ENCODE measurements at places on chromosomes 6 and 20. TPM values are rescaled to one million over a fixed set of nuclear protein-coding genes. Genes with fewer than 3 reads are reported as not detected.
A peak's percentile ranks its signal among the peaks of the same experiment; 100 is the strongest.

HAO1 gene
- total RNA-seq: not detected

TMEM244 gene
- not detected for total RNA-seq

MAS1 gene
- total RNA-seq: not detected

ACSS2 gene
- 63.8 TPM for total RNA-seq

GSTA3 gene
- 15.3 TPM for total RNA-seq

YWHAB gene
- total RNA-seq: 95.3 TPM

CNKSR3 gene
- total RNA-seq: 9.2 TPM

PLCB1 gene
- 4.1 TPM for total RNA-seq

ADGB gene
- not detected for total RNA-seq

NT5DC1 gene
- 25.0 TPM for total RNA-seq

MUCL3 gene
- total RNA-seq: not detected

- DNase-seq: no peak
Measured at GRCh38 chr20:32520927-32521203, 64.3 kb downstream of the NOL4L start.

DNA sequence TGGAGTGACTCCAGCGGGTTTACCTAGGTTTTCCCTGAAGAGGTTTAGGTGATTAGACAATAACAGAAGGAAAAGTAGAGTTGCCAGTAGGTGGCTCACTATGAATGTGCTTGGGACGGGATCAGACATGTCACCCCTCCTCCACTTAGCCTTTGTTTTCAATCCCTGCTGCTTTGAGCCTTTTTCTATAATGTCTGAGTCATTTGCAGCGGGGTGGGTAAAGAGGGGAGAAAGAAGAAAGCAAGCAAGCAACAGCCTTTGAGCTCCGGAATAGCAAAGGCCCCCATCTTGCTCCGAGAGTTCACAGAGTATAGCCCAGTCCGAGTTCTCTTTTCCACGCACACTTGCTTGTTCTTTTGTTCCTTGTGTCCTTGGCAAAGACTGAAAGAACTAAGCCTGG is 129.1 kb downstream of the PACRG start:
- peak; percentile 29 for DNase-seq

- no peak for DNase-seq
Measured at GRCh38 chr20:16007962-16008361, 565.3 kb downstream of the KIF16B start.

DNA sequence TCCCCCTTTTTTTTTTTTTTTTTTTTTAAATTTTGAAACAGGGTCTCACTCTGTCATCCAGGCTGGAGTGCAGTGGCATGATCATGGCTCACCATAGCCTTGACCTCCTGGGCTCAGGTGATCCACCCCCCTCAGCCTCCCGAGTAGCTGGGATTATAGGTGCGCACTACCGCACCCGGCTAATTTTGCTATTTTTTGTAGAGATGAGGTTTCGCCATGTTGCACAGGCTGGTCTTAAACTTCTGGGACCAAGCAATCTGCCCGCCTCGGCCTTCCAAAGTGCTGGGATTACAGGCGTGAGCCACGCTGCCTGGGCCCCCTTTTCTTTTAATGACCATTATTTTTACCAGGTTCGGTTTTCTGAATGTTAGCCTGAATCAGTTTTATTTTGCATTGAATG is 5.0 kb upstream of the FAM209A start:
- DNase-seq: peak; percentile 45

GRCh38 chr6:126180585-126180984 is 159.3 kb upstream of the CENPW start:
- DNase-seq: no peak

- no peak for DNase-seq
Measured at GRCh38 chr20:14497004-14497403, 159.6 kb upstream of the FLRT3 start.

- DNase-seq: peak; percentile 93
Measured at GRCh38 chr20:38109591-38110524, 55.2 kb downstream of the TGM2 start.

GRCh38 chr20:37385176-37385575 is 39.2 kb downstream of the SRC start:
- DNase-seq: no peak

DNA sequence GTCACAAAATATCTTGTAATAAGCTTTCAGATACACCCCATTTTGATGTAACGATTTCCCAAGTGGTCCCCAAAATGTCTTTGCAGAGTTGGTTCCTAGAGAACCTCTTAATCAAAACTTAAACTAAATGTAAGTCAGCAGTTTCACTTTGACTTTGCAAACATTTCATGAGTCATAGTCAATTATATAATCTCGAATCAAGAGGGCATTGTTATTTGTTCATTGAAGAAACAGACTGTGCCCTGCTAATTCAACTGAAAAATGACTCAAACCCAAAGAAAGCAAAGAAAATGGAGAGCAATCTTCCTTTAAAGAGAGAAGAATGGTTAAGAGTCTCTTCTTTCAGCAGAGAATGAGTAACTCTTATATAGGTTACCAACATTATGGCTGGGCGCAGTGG is 58.3 kb downstream of the IPCEF1 start:
- no peak for DNase-seq

GRCh38 chr6:106757722-106758467 is 128.5 kb downstream of the QRSL1 start:
- DNase-seq: no peak

GRCh38 chr6:86502497-86502896 is 434.8 kb upstream of the HTR1E start:
- DNase-seq: no peak

- no peak for DNase-seq
Measured at GRCh38 chr6:91705646-91706045, 1118.8 kb upstream of the MAP3K7 start.

- DNase-seq: no peak
Measured at GRCh38 chr20:53635221-53635620, 41.6 kb upstream of the ZNF217 start.

DNA sequence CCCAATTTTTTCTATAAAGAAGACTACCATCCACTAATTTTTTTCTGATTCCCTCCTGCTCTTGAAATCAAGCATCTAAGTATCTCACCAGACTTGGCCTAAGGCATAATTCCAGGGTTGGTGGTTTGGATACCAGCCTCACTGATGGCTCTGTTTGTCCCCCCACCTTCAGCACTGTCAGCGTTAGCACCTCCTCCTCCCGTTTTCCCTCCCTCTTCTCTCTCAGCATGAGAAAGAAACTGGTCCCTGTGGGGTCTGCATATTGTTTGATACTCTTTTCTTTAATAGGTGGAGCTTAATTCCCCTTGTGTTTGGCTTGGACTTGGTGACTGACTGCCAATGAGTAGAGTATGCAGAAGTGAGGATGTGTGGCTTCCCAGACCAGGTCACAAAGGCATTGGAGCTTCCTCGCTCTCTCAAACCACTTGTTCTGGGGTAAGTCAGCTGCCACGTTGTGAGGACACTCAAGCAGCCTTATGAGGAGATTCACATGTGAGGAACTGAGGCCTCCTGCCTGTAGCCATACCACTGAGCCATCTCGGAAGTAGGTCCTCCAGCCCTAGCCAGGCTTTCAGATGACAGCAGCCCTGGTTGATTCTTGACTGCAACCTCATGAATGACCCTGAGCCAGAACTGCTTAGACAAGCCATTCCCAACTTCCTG is 65.2 kb downstream of the RIOK1 start:
- no peak for DNase-seq

GRCh38 chr6:140230282-140230681 is 855.8 kb upstream of the CITED2 start:
- no peak for DNase-seq

- no peak for DNase-seq
Measured at GRCh38 chr6:127365874-127366273, 22.5 kb upstream of the ECHDC1 start.

GRCh38 chr20:61279621-61280150 is 27.6 kb downstream of the CDH4 start:
- DNase-seq: no peak

DNA sequence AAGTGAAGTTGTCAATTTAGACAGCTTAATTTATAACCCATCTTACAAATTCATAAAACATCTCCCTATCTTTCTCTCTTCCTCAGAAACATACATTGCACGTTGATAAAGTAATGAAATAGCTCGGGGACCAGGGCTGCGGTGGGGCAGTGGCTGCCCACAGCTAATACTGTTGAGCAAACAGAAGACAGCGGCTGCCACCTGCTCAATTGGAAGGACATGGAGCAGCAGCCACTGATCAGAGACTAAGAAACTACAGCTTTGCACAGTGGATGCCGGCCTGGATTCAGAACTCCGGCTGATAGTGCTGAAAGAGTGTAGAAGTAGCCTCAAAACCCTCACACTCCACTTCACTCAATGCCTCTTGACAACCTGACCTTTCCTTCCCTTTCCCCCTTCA is 157.9 kb upstream of the PDE10A start:
- no peak for DNase-seq

- DNase-seq: no peak
Measured at GRCh38 chr20:11431621-11432020, 486.1 kb upstream of the BTBD3 start.

DNA sequence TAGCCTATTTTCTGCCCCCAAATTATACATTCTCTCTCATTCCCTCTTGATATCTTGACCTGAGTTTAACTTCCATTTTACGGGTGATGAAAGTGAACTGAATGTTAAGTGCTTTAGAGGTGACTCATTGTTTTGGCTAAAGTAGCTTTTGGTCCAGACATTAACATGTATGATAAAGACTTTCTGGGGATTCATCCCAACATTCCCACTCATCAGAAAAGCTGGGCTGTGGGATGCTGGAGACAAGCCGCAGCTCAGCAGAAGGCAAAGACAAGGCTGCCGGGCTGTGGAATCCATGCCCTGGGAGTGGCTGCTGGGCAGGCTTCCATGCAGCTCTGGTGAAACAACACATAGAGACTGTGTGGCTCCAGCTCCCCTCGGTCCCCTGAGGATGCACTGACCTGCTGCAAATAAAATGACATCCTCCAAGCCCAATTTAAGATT is 89.9 kb upstream of the SYNDIG1 start:
- peak; percentile 26 for DNase-seq

DNA sequence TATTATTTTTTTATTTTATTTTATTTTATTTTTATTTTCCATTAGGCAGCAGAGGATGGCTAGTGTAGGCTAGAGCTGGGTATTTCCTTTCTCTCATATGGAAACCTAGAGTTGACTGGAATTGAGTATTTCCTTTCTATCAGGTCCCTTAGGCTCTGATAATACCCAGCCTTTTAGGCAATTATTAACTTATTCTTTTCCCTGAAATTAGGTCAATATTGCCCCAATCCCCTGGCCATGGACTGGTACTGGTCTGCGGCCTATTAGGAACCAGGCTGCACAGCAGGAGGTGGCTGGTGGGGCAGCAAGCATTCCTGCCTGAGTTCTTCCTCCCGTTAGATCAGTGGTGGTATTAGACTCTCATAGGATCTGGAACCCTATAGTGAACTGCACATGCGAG is 632.2 kb downstream of the TENT5A start:
- DNase-seq: no peak

GRCh38 chr6:162184465-162184864 is 543.1 kb downstream of the PRKN start:
- DNase-seq: no peak

DNA sequence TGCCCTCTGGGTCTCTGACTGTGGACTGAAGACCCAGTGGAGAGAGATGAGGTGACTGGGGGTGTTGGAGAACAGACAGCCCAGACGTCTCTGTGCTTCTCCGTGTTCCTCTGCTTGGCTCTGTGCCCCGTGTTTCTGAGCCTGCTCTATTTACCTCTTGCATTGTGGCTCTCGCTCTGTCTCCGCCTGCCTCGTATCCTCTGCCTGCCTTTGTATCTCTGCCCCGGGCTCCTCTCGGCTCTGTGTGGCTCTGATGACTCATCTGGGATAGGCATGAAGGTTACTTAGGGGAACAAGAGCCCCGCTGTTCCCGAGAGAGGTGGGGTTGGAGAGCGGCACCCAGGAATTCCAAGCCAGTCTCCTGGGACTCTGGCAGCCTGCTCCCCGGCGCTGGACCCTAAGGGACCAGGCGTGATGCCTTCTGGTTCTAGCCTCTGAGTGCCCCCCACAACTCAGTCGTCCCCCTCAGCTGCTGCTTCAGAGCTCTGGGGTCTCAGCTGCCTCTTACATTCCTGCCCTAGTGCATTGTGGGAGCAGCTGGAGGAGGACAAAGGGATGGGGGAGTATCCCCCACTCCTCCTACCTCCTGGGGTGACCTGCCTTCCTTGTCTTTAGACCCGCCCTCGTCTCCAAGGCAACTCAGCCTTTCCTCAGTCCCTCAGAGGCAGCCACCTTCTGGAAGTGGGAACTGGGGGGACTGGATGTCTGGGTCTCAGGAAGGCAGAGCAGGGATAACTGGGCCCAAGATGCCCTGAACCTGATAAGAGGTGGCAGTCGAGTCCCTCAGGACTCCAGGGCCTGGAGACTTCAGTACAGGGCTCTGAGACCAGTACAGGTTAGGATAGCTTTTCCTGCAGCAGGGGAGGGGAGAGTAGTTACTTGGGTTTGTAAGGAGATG is 1.9 kb downstream of the DDR1 start:
- DNase-seq: peak; percentile 95

- no peak for DNase-seq
Measured at GRCh38 chr20:56422076-56422823, 10.2 kb downstream of the CASS4 start.

DNA sequence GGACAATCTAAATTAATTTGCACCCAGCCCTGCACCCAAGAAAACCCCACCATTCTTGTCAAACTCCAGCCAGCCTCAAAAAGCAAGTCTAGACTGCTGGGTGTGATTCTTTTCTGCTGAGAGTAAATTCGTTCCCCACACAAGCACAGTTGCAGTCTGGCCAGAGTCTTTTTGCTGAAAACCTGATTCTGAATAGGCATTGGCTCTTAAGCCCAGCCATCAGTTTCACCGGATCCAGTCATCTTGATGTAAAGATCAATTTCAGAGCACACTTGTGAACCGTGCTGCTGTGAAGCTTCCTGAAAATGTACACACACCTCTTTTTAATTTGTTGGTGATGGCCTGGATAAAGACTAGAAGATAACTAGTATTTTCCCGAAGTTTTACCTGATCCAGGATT is 159.4 kb upstream of the GGTLC1 start:
- DNase-seq: no peak

DNA sequence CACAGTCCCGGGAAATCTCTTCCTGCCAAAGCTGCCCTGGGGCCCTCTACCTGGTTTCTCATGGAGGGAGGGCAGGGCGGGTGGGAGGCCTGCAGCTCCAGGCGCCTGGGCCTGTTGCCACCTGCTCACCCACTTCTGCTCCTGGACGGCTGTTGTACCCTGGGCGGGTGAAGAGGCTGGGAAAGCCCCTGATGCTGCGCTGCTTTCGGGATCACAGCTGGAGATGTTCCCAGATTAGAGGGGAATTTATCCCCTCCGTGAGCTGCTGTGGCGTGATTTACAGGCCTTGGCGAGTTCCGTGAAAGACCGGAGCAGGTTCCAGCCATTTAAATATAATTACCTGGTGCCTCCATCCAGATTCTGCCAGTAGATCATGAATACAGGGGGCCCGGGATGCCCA is 12.3 kb upstream of the VSTM2L start:
- no peak for DNase-seq

GRCh38 chr6:145608850-145609249 is 126.5 kb downstream of the EPM2A start:
- DNase-seq: no peak

- DNase-seq: no peak
Measured at GRCh38 chr20:56842056-56842455, 212.9 kb downstream of the TFAP2C start.

DNA sequence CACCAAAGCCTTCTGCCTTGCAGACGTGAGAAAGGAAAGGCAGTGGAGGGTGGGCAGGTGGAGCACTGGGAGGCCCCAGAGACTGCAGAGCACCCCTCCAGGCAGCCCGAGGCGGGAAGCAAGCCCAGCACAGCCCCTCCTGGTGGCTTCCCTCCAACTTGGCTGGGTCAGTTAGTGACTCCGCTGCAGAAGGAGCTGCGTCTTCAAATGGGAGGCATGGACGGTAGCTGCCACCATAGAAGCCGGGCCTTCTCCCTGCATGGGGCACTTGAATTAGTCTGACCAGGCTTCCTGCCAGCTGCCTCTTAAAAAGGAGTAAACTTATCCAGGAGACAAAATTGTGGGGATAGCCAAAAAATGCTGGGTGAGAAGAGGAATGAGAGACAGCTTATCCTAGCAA is 88.0 kb upstream of the RPS6KA2 start:
- no peak for DNase-seq
